NCI-H1092 (cell line): ENCODE measurements at places on chromosomes 11 and 22.

- no peak for DNase-seq
Observed at GRCh38 chr11:119324189-119324588, 7.3 kb upstream of the MCAM start.

GRCh38 chr22:19036229-19036522, 86.0 kb downstream of the DGCR2 start:
- no peak for DNase-seq

- DNase-seq = no peak
Observed at GRCh38 chr11:79313530-79313913, 127.3 kb downstream of the TENM4 start.

- no peak for DNase-seq
Observed at GRCh38 chr11:3815845-3816244, 7.5 kb downstream of the PGAP2 start.

- DNase-seq = no peak
Observed at GRCh38 chr11:76587820-76588454, 82.6 kb downstream of the LRRC32 start.

- no peak for DNase-seq
Observed at GRCh38 chr11:130737866-130738431, 178.3 kb downstream of the SNX19 start.

GRCh38 chr22:50399751-50400331, 56.7 kb downstream of the PPP6R2 start:
- DNase-seq = no peak

DNA sequence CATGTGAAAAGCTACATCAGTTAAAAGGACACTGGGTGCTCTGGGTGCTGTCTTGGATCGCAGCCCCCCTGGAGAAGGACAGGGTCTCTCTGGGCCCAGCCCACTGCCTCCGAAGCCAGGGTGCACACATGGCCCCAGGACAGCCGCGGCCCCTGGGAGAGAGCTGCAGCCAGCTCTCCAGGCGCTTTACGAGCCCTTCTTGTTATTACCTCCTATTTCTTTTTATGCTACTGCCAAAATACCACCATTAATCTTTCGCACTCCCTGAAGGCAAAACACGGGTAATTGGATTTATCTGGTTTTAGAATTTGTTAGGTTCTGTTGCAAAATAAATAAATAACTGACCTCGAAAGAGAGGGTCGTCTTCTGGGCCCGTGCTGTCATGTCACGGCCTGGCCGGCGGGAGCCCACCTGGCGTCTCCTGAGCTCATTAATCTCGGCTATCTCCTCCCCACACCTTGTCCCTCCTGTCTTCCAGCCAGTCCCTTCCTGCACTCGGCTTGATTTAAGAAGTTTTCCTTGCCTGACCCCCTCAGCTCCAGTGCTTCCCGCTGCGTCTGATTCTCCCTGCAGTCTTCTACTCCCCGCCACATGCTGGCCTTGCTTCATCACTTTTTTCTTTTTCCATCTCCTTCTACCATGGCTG, 611.7 kb downstream of the OPCML start:
- DNase-seq = no peak

GRCh38 chr22:17980015-17980590, 44.3 kb downstream of the MICAL3 start:
- DNase-seq = no peak

GRCh38 chr11:72235351-72236057, 8.5 kb downstream of the PHOX2A start:
- no peak for DNase-seq
